ENCODE measurements at places on chromosomes 6 and 20. TPM values are rescaled to one million over a fixed set of nuclear protein-coding genes. Genes with fewer than 3 reads are reported as not detected.

PDYN gene
- 35.5 TPM for total RNA-seq

CRYBG1 gene
- 1.6 TPM for total RNA-seq

TFAP2B gene
- total RNA-seq: 0.46 TPM

LAMA5 gene
- total RNA-seq: 12.9 TPM

PACRG gene
- total RNA-seq: 24.0 TPM

CCN6 gene
- total RNA-seq: not detected

PRR18 gene
- total RNA-seq: 2.5 TPM

Measured in diencephalon (tissue), 1 donor.